ENCODE measurements at places on chromosomes 4 and X.

DNA sequence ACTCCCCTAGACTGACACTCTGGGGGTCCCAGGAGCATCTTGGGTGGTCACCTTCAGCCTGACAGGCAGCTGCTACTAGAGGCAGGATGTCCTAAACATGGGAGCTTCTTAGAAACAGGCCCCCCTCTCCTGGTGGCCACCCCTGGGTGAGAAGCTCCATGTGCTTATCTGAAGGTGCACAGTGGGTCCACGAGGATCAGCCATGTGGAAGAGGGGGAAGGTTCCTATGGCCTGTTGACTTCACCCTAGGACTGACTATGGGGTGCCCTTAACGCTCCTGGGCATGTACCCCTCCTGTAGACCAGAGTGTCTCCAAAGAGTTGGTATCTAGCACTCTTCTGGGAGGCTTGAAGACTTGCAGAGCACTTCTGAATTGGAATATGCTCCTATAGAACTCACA lies 22.9 kb upstream of the WDR1 start:
- DNase-seq = no peak

DNA sequence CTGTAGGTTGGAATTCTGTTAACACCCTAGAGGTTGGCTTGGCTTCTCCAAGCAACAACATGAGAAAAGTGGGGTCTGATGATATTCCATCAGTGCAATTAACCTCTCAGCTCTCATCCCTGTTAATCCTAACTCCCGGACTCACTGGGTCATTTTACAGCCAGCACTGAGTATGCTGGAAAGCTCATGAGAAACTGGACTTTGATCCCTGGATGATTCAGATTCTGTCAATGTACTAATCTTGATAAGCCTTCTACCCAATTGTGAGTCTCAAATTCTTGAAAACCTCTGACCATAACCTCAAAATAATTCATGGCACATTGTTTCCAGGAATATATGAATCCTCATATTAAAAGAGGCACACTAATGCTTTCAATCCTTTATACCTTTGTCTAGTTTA lies 244.3 kb upstream of the DCAF8L1 start:
- DNase-seq = no peak

- DNase-seq = no peak
Measured at GRCh38 chr4:1349359-1350168, 2.6 kb downstream of the UVSSA start.

GRCh38 chr4:79563219-79563618 lies 155.2 kb upstream of the GK2 start:
- no peak for DNase-seq

DNA sequence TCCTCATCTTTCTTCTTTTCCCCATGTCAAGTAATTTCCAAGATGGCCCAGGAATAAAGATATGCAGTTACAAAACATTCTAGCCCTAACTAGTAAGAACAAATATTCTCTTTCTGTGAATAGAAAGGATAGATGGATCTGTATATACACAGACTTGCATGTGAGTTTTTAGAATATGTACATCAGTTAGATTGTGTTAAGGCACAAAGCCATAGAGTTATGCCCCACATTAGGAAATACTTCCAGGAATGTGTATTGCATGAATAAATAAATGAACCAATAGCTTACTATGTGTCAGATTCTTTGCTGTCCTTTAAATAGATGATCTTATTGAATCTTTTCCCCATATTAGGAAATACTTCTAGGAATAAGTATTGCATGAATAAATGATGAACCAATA lies 46.0 kb upstream of the TMPRSS11E start:
- no peak for DNase-seq

GRCh38 chr4:161792991-161793390 lies 370.8 kb downstream of the FSTL5 start:
- no peak for DNase-seq

GRCh38 chr4:184275766-184276165 lies 58.1 kb upstream of the ENPP6 start:
- DNase-seq = no peak

DNA sequence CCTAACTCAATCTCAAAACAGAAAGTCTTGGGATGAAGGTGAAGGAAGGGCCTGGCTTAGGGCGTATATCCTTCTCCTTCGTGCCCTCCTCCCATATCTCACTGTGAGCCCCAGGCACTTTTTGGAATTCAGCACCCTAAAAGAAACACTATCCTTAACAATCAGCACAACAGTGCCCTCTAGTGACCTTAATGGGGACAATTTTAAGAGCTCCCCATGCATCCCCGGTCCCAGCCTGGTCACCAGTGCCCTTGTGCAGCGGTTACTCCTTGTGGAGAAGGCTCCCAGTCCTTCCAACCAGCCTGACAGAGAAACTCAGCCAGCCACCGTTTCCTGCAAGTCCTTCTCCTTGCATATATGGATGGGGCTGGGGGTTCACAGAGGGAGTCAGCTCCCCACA lies 4.2 kb downstream of the PAK3 start:
- DNase-seq = no peak

Measured in activated CD4-positive, alpha-beta T cell treated with anti-CD3 and anti-CD28 coated beads for 1 hour (primary cell).